IPS-NIHi11 (cell line): ENCODE measurements at places on chromosomes 12 and 14.
A peak's percentile ranks its signal among the peaks of the same experiment; 100 is the strongest.

- DNase-seq, result no peak
Observed at GRCh38 chr14:90788031-90788430, 28.2 kb downstream of the TTC7B start.

DNA sequence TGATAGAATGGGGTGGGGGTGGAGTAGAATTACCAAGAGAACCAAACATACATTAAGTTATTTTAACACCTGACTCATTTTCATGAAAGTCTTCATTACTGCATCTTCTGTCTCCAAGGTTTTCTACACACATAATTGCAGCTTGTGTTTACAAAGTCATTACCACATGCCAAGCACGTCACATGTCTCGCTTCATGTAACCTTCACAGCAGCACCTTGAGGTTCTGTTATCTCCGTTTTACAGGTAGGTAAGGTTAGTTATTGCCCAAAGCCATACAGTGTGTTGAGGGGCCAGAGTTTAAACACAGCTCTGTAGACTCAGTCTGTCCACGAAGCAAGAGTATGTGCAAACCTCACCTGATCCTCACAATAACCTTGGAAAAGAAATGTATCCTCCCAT lies 64.3 kb upstream of the RBM19 start:
- DNase-seq, result no peak

GRCh38 chr12:22046090-22046967 lies at the start of gene CMAS:
Gene CMAS (plus strand): TSS chr12:22046218. CDS start chr12:22046304, 86 bp downstream.
- DNase-seq, result peak; percentile 92

GRCh38 chr12:130081117-130081805 lies 81.0 kb upstream of the FZD10 start:
- no peak for DNase-seq

GRCh38 chr12:120290609-120291305 lies 946 bp downstream of the RNU4-2 start:
- peak; percentile 15 for DNase-seq

DNA sequence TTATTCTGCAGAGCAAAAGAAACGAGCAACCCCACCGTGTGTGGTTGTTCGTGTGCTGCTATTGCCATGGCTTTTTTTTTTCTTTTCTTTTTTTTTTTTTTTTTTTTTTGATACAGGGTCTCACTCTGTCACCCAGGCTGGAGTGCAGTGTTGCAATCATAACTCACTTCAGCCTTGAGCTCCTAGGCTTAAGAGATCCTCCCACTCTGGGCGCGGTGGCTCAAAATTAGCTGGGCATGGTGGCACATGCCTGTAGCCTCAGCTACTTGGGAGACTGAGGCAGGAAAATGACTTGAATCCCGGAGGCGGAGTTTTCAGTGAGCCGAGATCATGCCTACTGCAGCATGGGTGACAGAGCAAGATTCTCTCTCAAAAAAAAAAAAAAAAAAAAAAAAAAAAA lies 144.2 kb downstream of the ESR2 start:
- DNase-seq, result no peak

GRCh38 chr12:108253540-108253939 lies 85.6 kb downstream of the CMKLR1 start:
- DNase-seq, result peak; percentile 41

DNA sequence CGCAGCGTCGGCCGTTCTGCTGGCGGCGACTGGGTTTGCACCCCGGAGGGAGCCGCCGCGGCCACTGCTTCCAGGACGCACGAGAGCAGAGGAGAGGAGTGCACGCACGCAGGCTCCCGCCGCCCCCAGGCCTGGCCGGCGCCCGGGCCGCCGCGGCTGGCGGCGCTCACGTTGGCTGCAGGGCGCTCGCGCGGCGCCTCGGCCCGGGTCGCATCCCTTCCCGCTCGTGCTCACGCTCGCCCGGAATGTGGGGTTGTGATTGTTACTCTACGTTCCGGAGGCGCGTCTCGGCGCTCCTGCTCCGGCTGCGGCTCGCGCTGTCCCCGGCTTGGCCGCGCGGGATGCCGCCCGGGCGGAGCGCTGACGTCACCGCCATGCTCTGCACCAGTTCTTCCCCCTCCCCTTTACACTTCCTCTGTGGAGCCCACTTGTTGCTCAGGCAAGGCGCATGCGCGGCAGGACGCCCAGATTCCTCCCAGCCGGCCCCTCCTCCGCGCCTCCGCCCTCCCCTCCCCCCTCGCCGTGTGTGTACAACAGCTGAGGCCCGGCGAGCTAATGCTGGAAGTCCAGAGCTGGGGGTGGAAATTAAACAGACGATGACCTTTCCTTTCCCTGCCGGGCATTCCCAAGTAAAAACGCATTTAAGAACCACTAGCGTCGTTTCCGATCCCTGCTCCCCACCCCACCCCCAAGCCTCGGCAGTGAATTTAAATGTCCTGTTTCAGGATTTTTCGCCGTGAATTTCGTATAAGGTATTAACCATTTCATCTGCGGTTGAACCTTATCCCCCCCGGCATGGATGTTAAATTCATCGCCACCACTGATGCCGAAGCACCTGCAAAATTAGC lies at the start of gene IRF2BPL:
Gene IRF2BPL (minus strand): TSS at position 325 of the 848 bp plus-strand sequence. CDS start 916 bp downstream, outside the sequence.
- peak; percentile 88 for DNase-seq

DNA sequence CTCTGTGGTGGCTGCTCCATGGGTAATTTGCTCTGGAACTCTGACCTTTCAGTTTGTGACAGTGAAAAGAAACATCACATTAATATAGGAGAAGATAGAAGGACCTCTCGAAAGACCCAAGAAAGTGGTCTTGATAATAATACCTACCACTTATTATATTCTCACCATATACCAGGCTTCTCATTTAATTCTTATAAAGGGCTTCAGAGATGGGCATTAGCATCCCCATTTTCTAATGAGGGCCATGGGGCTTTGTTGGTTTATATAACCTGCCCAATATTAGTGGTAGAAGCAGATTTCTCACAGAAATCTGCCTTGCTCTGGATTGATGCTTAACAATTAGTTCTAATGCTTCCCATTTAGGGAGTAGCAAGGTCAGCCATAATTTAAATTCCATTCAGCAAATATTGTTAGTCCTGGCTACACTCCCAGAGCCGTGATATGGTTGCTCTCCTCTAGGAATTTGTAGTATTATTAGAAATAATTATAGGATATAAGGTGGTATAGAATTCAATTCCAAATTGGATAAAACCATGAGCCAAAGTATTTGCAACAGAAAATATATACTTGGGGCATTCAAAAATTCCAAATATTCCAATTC lies 7.4 kb upstream of the AMIGO2 start:
- no peak for DNase-seq

DNA sequence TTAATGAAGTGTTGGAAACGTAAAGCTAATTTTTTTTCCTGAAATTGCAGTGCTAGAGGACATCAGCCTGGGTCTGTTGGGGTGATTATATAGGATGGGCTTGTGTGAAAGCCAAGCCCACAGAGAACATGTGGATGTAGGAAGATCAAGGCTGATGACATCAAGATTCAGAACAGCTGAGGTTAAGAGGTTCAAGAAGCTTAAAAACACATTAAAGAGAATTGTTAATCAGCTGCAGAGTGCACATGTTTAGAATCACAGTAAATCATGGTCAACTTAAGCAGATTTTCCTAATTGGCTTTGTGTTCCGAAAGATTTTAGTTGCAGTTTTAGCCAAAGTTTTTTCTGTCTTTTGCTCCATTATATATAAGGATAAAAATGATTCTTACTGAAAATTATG lies 87.9 kb upstream of the PRICKLE1 start:
- no peak for DNase-seq

GRCh38 chr12:130639476-130640424 lies 76.3 kb downstream of the RIMBP2 start:
- DNase-seq, result no peak

- DNase-seq, result peak; percentile 40
Observed at GRCh38 chr14:99360774-99361595, 89.0 kb upstream of the BCL11B start.

DNA sequence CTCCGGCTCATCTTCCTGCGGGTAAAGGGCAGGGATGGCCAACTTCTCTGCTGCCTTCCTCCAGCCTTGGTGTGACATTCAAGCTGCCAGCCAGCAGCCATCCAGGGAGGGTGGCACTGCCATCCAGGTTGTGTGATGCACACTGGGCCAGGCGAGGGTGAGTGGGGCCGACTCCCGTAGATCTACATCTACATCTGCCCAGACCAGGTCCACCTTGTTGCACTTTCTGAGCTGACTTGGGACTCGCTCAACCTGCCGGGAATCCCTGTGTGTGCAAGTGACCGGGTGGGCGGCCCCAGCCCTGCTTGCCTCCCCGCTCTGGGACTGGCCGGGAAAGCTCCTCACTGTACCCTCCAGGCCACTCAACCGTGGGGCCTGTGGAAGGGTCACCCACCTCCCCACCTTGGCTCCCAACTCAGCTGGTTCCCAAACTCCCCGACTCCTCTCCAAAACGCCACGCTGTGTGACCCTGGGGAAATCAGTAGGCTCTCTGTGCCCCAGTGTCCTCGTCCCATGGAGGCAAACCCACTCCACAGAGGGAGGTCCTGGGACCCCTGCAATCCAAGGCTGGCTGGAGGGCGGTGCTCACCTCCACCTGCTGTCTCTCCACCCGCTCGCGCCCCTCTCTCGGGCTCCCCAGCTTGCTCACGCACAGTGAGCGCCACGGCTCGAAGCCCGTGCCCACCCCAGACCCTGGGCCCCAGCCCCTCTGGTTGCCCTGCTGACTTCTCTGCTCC lies 14.7 kb downstream of the JAG2 start:
- no peak for DNase-seq

DNA sequence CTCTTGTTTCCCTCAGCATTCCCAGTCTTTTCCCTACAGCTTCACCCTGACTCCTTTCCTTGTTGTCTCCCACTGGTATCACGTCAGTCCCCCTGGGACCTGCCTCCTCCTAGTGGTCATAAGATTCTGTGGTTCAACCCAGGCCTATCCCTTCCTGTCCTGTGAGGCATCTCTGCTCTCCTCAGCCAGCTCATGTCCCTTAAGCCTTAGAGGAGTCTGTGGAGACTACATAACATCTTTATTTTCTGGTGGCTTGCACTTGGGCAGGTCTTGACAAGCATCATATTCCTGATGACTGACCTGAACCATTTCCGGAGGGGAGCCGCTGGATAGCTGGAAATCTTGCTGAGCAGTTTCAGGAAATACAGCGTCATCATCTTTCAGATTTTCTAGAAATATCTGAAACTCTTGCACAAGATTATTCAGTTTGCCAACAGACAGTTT lies 688 bp downstream of the C12orf71 start:
- peak; percentile 42 for DNase-seq

DNA sequence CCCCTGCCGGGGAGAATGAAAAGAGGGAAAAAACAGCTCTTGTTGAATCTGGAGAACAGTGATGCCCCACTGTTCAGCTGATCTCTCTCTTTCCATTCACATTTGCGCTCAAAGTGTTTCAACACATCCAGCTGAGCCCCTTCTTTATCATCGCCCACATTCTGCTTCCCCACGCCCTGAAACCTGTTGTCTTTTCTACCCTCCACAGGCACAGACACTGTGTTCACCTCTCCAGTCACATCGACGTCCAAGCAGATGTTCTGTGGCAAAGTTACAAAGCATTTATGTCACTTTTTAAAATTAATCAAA lies 338.7 kb downstream of the EGLN3 start:
- peak; percentile 29 for DNase-seq

DNA sequence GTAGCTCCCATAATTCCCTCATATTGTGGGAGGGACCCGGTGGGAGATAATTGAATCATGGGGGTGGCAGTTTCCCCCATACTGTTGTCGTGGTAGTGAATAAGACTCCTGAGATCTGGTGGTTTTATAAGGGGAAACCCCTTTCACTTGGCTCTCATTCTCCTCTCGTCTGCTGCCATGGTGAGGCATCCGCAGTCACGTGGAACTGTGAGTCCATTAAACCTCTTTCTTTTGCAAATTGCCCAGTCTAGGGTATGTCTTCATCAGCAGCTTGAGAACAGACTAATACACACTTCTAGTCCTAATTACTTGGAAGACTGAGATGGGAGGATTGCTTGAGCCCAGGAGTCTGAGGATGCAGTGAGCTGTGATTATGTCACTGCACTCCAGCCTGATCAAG lies 64.4 kb downstream of the TMX1 start:
- DNase-seq, result no peak

DNA sequence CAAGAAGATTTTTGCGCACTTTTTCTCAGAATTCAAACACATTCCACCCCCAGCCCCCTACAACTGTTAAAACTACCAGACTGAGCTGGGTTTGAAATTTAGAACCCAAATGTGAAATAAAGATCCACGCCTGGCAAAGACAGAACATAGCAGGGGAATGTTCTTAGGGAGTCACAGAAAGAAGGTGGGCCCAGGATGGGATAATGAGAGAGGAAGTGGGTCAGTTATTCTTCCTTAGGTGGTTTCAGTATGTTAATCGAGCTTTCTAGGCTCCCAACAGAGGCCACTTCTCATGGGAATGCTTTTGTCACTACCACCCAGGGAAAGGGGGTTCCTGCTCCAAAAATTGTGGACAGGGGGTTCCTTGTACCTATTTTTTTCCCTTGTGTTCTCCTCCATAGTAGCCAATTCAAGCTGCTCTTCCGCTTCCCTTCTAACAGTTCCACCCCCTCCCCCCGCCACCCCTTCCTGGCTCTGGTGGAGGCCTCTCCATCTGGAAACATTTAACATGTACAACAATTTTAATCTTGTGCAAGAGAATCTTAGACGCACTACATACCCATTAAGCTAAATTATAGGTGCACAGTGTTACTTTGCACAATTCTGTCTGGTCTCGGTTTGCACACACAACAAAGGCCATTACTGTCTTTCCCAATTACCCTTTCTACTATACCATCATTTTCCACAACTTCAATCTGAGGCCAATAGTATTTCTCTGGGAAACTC lies 218.1 kb downstream of the MON2 start:
- no peak for DNase-seq

DNA sequence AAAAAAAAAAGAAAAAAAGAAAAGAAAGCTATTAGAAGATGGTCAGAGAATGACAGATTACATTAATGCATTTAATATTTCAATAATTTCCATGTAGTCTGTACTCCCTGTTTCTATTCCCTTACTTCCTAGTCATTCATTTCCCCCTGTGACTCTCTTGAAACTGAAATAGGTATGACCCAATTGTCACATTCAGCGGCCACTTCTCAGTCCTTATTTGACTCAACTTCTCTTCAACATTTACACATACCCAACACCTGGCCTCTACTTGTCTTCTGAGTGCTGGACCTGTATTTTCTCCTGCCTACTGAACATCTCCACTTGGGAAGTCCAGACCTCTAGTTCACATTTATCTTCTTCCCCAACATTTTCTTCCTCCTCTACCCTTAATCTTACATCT lies 7.2 kb downstream of the EEA1 start:
- DNase-seq, result no peak

GRCh38 chr12:47870175-47870781 lies 34.5 kb downstream of the VDR start:
- peak; percentile 83 for DNase-seq
